ENCODE measurements at places on chromosomes 13 and 19.
A peak's percentile ranks its signal among the peaks of the same experiment; 100 is the strongest.

GRCh38 chr19:39053276-39054090, 21.1 kb upstream of the FBXO27 start:
- DNase-seq: no peak

DNA sequence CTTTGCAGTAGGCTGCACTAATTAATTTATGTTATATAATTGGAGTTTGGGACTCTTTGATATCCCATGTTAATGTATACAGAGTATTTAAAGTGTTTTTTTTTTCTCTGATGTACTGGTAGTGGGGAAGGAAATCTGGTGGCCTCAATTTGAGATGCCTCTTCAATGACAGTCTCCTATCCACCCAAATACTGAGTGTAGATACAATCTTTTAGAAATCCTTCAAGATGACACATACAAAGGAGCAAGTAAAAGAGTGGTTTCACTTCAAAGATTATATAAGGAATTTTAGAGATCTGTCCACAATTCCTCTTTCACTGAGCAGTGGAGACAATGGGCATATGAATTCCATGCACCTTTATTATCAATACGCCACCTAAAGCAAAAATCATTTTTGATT, 15.1 kb downstream of the NALCN start:
- no peak for DNase-seq

DNA sequence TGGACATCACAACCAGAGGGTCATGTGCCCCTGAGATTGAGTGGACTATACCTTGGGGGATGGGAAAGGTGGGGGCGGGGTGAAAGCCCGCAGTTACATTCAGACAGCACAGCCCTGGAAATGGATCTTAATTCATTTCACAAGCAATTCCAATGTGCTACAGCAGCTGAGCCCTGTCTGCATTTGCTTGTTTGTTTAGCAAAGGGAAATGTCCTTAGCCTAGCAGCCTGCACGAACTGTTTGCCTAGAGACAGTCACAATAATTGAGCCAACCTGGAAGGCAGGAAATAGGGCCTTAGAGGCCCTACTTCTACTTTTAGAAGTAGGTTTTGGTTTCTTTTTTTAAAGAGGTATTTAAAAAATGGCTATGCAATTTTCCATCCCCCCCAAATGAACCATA, 177.3 kb upstream of the KL start:
- DNase-seq: peak; percentile 77

DNA sequence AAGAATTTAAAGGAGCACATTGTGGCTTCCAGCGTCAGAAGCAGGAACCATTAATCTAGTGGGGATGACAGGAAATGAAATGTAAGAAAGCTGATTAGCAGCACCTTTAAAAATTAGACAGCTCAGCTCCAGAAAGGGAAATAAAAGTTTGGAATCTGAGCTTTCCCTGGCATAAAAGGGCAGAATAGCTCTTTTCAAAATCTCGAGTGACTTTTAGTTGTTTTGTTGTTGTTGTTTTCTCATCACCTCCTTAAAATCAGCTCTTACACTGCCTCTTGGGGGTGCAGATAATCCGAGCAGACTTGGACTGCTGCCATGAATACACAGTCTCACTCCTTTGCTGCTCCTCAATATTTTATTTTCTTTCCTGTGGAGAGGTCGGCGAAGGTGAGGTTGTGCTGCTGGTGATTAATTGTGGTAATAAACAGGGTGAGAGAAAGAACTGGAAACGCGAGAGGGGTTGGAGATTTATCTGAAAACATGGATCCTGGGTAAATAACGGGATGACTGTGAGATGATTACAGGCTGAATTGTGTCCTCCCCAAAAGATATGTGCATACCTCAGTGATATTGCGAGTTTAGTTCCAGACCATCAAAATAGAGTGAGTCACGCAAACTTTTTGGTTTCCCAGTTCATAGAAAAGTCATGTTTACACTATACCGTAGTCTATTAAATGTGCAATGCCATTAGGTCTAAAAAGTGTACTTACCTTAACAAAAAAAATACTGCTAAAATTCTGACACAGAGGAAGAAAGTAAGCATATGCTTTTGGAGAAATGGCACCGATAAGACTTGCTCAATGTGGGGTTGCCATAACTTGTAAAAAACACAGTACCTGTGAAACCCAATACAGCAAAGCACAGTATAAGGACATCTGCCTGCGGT, 787.7 kb downstream of the UQCRFS1 start:
- no peak for DNase-seq

DNA sequence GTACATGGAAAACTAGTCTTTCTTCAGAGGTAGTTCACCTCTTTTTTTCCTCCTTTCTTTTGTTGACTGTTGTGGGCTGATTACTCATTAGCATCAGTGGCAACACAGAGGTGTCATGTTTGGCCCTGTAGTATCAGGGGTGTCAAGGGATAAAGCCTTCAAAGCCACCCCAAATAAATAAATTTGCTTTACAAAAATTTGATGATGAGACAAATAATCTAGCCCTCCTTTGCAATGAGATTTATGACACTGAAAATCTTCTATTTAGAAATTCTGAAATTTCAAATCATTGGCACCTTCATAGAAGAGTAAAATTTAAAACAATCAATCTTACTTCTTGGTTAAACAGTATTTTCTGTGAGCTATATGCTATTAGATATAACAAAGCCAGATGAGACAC, 1.9 kb downstream of the LACC1 start:
- no peak for DNase-seq

DNA sequence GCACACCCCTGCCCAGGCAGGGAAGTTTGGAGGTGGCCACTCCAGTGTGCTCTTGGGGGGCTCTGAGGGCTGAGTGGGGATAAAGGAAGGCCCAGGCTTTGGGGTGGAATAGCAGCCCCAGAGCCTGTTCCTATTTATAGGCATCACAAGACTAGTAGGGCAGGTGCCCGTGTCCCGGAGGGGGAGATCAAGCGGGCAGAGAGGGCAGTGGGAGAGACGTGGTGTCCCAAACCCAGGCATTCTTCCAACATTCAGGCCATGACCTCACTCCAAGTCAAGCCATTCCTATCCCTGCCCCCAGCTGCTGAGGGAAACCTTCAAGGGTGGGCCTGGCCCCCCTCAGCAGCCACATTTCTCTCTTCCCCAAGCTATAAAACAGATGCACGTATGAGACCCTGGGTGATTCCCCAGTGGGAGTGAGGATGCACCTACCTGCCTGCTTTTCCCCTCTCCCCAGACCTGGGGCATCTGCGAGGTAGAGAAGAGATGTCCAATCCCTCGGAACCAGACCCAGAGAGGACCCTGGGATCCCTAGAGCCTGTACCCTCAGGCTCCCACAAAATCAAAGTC, 3.9 kb downstream of the WIZ start:
- DNase-seq: no peak

GRCh38 chr13:29125191-29125933, 305.2 kb downstream of the MTUS2 start:
- DNase-seq: no peak

Measured in COR-L47 (cell line).